ENCODE measurements at places on chromosomes 6 and 20. TPM values are rescaled to one million over a fixed set of nuclear protein-coding genes. Genes with fewer than 3 reads are reported as not detected.

DNA sequence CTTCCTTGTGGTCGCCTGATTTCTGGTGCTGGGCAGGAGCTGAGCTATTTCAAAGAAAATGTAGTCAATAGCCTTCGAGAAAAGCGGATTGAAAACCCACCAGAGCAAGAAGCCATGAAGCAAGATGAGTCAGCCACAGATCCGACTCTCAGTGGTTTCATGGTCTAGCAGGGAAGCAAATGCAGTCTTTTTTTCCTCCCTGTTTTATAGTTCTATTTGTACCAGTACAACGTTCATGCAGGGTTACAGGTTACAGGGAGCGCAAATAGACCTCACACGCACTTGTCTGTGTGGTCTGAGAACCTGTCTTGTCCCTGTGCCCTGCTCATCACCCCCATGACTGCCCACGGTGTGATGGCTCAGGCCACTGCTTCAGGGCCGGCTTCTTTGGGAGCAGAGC lies 309.8 kb upstream of the SUPT3H start:
- no peaks in the 10 kb centered on the region for H3K36me3 ChIP-seq
- H3K27ac ChIP-seq = no peak overlapping the region
- no peak for DNase-seq
- no peaks in the 10 kb centered on the region for H3K27me3 ChIP-seq
- no peak overlapping the region for H3K4me3 ChIP-seq

DNA sequence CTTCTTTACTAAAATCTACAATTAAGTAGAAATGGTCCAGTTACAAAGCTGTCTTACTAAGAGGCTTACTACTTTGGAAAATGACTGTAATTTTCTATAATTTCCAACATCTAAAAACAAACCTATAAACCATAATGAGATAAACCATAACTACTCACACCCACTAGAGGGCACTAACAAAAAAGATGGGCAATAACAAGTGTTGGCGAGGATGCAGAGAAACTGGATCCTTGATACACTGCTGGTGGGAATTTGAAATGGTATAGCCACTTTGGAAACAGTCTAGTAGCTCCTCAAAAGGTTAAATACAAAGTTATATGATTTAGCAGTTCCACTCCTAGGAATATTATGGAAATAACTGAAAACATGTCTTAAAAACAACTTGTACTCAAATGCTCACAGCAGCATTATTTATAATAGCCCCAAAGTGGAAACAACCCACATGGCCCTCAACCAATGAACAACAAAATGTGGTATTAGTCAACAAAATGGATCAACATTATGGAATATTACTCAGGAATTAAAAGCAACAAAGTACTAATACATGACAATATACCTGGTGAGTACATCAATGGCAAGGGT lies 50.6 kb downstream of the GJA10 start:
- H3K4me1 ChIP-seq = peaks cover 83% of the 10 kb centered on the region
- H3K36me3 ChIP-seq = peaks cover 80% of the 10 kb centered on the region
- no peaks in the 10 kb centered on the region for H3K27me3 ChIP-seq
- no peak overlapping the region for H3K4me3 ChIP-seq
- DNase-seq = no peak

The CGAS gene
- 27.9 TPM for total RNA-seq

- H3K27me3 ChIP-seq = no peaks in the 10 kb centered on the region
- no peak overlapping the region for H3K4me3 ChIP-seq
- H3K4me1 ChIP-seq = no peaks in the 10 kb centered on the region
- no peak for DNase-seq
Measured at GRCh38 chr6:112437058-112437457, 89.9 kb downstream of the RFPL4B start.

GRCh38 chr20:4603724-4604123 lies 118.0 kb upstream of the PRND start:
- no peak overlapping the region for H3K4me3 ChIP-seq
- no peak for DNase-seq
- H3K36me3 ChIP-seq = no peaks in the 10 kb centered on the region

The EPB41L2 gene
- total RNA-seq = 40.1 TPM
